ENCODE measurements at places on chromosomes 4 and X.

- DNase-seq = no peak
Measured at GRCh38 chr4:141390571-141390970, 169.9 kb downstream of the ZNF330 start.

GRCh38 chr4:169128902-169129301 is 118.8 kb upstream of the CBR4 start:
- no peak for DNase-seq

DNA sequence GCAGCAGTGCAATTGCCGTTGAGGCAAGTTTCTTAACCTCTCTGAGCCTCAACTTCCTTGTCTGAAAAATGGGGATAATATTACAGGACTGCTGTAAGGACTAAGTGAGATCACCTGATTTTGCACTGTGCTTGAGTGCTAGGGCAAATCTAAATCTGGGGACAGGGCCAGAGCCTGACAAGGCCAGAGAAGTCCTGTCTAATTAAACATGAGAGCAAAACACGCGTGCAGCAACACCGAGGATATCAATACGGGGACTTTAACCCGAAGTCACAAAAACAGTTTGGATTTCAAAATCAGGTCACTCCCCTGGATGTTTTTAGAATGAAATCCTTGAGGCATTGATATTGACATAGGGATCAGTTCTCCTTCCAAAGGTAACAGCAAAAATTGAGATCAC is 5.7 kb upstream of the GJB1 start:
- DNase-seq = no peak

DNA sequence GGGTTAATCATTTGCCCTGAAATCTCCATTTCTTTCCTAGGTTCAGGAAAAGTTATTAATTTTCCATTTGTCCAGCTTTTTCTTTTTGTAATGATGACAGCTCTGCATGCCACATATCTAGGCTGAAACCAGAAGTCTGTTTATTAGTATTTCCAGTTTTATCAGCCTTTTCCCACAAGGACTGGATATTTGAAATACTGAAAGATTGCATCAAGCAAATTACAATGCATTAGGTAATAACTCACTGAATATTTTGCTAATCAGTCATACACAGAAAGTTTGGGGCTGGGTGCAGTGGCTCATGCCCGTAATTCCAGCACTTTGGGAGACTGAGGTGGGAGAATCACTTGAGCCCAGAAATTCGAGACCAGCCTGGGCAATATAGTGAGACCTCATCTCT is 21.5 kb downstream of the SLC9A7 start:
- DNase-seq = no peak

- no peak for DNase-seq
Measured at GRCh38 chr4:150280081-150280895, 202.0 kb downstream of the DCLK2 start.

- no peak for DNase-seq
Measured at GRCh38 chr4:27844376-27844775, 983.7 kb downstream of the STIM2 start.

GRCh38 chrX:12997906-12998687 is 23.2 kb downstream of the TMSB4X start:
- no peak for DNase-seq

GRCh38 chr4:36010397-36010929 is 233.9 kb downstream of the ARAP2 start:
- DNase-seq = no peak

GRCh38 chrX:78710171-78710570 is 37.3 kb upstream of the LPAR4 start:
- DNase-seq = no peak

DNA sequence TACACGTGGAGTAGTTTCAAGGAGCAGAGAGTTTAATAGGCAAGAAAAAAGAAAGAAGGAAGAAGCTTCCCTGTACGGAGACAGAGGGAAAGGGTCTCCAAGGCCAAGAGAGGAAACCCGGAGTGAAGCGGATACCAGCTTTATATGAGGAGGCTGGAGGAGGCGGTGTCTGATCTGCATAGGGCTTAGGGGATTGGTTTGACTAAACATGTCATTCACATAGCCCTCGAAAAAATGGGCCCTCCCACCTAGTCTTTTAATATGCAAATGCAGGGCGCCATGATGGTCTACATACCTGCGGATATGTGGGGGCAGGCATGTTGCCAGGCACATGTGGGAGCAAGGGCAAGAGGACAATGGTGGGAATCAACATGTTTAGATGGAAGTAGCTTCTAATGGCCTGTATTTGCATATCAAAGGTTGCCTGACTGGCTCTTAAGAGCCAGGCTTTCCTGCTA is 103.1 kb upstream of the UGT8 start:
- DNase-seq = no peak

DNA sequence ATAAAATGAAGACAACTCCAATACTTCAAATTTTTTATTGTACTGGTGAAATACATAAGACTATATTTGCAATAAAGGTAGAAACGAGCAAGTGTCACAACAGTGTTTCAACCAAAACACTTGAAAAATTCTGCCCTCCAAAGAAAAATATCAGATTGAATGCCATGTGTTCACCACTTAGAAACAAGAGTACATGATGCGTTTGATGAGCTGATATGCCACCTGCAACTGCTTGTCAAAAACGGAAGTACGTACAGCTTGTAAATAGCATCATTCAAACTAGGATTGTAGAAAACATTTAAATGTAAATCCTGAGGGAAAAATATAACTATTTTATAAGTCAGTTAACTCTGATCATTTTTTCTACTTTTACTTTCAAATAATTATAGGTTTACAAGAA is 276.1 kb downstream of the ANTXR2 start:
- no peak for DNase-seq

DNA sequence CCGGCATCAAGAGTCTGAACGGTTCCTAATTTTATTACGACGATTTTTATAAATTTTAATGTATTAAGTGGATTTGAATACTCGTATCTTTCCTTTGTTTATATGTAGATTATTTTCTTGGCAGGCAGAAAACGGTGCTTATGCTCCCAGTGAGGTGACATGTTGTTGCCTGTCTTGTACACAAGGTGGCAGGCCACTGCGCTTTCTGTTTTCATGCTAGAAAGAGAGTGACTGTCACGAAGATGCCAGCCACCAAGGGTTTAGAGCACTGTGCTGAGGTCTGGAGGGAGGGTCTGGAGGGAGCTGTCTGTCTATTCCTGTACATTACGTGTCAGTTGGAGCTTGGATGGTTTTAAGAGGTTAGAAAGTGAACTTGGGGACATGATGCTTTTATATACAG is 87.7 kb downstream of the SHROOM2 start:
- DNase-seq = no peak

DNA sequence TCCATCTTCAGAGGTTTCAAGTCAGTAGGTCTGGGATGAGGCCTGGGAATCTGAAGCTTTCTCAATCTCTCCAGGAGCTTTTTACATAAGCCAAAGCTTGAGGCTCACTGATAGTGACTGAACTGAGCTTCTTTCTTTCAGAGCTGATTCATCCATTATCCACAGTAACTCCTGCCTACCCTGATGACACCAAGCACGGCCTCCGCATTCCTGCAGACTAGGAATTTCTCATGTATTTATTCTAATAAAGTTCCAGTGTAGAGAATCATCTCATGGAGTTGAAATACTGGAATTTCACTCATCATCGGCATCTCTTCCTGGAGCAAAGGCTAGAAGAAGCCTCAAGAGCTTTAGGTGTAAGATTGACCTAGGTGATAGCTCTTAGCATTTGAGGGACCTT is 12.1 kb upstream of the DCTD start:
- DNase-seq = no peak

- no peak for DNase-seq
Measured at GRCh38 chrX:115892787-115893671, 277.5 kb upstream of the AGTR2 start.

- DNase-seq = no peak
Measured at GRCh38 chrX:99602107-99602506, 808.0 kb downstream of the PCDH19 start.

GRCh38 chr4:179605196-179605595 is 2163.0 kb upstream of the AGA start:
- DNase-seq = no peak

GRCh38 chr4:151698213-151698612 is 62.6 kb downstream of the GATB start:
- no peak for DNase-seq

DNA sequence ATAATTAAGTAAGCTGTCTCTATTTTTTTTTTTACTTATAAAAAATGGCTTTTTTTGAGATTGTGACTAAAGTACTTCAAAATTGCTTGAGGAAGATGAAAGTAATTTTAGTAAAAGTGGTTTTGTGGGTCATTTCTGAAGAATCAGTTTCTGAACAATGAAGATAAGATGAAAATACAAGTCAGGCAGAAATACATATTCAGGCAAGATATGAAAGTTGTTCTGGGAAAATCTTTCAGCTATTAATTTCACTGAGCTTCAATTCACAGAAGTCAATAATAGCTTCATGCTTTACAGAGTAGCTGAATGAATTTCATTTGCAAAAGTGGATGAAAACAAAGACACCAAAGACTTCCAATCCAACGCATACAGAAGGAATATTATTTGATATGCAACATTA is 305.2 kb upstream of the ARSJ start:
- DNase-seq = no peak

GRCh38 chrX:14026121-14026520 is 3.6 kb downstream of the GEMIN8 start:
- DNase-seq = no peak

DNA sequence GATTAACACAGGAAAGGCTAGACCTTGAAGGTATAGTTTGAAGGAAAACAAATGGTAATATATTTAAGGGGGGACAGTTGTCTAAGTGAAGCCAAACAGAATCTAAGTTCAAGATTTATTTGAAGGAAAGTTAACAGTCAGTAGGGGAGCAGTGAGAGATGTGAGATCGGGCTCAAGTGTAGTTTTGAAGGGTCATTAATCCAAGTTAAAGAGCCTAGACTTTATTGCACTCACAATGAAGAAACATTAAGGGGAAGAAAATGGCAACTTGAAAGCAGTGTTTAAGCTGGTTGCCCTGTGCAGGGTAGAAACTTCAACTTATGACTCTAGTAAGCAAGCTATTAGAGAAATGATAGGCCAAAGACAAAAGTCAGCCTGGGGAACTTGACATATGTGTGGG is 1952.2 kb downstream of the PCDH7 start:
- DNase-seq = no peak

DNA sequence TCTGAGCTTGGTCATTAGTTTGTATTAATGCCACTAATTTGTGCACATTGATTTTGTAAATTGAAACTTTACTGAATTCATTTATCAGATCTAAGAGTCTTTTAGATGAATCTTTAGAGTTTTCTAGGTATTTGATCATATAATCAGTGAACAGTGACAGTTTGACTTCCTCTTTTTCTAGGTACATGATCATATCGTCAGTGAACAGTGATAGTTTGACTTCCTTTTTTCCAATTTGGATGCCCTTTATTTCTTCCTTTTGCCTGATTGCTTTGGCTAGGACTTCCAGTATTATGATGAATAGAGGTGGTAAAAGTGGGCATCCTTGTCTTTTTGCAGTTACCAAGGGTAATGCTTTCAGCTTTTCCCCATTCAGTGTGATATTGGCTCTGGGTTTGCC is 421.4 kb upstream of the CPXCR1 start:
- no peak for DNase-seq

- DNase-seq = no peak
Measured at GRCh38 chrX:8848441-8848840, 47.3 kb upstream of the FAM9A start.

DNA sequence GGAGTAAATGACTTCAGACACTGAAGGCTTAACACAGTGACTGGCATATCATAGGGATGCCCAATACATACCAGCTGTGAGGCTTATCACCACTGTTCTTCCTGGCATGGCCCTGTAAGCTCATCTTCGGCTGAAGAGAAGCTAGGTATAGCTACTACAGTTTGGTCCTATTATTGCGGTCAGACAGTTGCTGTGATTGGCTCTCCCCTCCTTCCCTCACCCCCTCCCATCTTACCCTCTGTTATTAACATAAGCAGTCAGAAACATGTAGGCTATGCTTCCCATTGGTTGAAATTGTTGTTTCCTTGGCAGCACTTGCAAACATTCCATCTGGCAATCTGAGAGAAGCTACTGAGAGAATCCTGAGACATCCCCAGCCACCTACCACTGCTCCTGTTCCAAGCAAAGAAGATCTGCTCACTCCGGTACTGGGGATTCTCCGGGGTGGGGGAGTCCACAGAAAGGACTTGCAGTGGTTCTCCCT is at the start of gene AKAP14:
AKAP14 (plus strand) TSS at position 51 of the 484 bp plus-strand sequence. CDS start 7,331 bp downstream, outside the sequence.
- DNase-seq = peak; percentile 34

GRCh38 chr4:28760003-28760402 is 1899.4 kb downstream of the STIM2 start:
- no peak for DNase-seq

DNA sequence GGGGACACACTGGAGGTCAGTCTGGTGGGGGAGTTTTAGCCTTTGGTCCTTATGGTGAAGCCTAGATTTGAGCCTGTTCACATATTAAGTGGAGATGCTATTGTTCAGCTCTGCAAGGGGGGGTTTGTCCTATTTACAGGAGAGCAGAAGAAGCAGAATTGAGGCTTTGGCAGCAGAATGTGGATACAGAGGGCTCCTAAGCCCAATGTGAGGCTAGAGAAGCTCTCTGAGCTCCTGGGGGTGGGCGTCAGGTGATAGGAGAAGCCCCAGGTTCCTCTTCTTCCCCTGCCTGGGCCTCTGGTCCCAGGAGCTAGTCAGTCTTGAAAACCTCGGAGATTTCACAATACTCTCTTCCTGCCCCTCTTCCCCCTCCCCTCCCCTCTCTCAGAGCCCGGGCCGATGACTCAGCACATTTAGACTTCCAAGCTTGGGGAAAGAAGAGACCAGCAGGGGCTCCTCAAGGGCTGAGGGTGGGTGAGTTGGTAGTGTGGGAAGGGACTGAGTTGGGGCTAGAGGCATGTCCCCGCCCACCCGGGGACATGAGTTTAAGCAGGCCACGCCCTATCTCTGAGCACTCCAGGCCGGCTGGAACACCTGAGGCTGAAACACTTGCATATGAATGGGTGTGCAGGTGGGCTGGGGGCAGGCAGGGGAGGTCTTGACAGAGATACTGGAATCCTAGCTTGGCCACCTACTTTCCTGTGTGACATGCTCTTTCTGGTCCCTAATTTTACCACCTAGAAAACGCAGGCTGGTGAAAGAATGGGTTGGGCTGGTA is 3.4 kb downstream of the TFE3 start:
- DNase-seq = peak; percentile 53

- DNase-seq = no peak
Measured at GRCh38 chrX:150225756-150226155, 137.4 kb upstream of the MAMLD1 start.
